ENCODE measurements at places on chromosomes 11 and 22.
A peak's percentile ranks its signal among the peaks of the same experiment; 100 is the strongest.

GRCh38 chr11:117279711-117280376 lies 11.3 kb upstream of the BACE1-AS start:
- no peak for DNase-seq

DNA sequence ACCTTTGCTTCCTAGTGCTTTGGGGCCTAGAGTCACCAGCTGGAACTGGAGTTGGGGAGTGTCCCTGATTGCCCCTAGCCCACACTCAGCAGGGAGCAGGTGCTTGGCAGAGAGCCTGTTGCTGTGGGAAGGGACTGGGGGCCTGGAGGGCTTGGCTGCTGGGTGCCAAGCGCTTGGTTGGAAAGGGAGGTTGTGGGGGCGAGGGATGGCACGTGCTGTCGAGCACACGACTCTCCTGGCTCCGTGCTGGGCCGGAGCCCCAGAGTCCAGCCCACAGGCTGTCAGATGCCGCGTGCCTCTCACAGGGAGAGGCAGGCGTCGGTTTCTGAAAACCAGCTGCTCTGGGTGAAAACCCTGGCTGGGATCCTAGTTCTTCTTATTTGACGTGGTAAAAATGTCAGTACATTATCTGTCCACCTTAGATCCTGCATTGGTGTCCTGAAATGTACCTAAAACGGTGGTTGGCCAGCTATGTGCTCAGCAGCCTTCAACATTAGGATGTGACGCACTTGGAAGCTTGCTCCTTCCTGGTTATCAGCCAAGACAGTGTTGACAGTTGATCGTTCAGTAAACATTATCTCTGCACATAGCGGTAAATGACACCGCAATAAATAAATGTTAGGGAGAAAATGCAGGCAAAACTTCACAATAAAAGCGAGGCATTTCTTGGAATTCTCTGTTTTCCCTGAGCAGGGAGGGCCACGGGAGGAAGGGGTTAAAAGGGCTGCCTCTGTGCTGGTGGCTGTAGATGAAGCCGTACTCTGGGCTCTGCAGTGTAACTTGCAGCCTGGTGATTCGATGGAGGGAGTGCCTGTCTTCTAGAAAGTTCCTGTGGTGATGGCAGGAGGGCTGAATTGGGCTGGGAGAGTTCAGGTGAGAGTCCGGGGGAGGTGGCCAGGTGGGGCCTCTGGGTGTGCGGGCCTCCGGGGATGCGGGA lies 29.2 kb downstream of the GRAMD4 start:
- no peak for DNase-seq

- no peak for DNase-seq
Measured at GRCh38 chr11:119828006-119828405, 99.0 kb upstream of the NECTIN1 start.

DNA sequence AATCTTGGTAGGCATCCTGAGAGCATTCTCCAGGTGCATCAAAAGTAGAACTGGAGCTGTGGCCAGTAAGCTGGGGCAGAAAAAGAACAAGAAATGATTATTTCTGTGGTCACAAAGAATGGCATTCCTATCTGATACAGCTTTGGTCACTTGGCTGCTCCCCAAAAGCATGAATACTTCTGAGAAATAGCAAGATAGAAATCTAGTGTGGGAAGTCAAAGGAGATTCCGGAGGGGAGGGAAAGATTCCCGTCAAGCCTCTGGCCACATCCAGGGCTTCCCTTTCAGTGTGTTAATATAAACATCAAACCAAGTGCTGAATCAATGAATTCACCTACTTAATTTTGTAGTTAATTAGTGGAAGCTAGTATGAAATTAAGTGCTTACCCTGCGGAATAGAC lies 1185.4 kb downstream of the LRRC4C start:
- DNase-seq: no peak

GRCh38 chr11:126186708-126187529 lies 24.5 kb downstream of the RPUSD4 start:
- DNase-seq: no peak

DNA sequence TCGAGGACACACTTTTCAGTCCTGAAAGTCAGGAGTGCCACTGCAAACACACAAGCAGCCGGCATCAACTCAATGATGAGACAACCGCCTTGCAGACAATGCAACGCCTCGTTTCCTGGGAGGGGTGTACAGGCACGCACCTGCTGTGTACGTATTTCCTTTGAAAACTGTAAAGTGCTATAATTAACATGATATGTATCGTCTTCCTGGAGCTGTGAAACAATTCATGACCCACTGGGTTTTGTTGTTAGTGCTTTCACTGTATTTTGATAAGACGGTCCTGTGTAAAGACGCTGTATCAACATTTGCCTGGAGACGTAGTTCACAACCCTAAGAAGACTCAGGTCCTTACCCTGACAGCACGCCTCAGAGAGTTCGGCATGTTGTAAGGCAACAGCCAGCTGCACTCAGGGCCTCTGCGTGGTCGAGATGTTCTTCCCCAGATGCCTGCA lies 105.7 kb upstream of the ANO1 start:
- DNase-seq: peak; percentile 39

DNA sequence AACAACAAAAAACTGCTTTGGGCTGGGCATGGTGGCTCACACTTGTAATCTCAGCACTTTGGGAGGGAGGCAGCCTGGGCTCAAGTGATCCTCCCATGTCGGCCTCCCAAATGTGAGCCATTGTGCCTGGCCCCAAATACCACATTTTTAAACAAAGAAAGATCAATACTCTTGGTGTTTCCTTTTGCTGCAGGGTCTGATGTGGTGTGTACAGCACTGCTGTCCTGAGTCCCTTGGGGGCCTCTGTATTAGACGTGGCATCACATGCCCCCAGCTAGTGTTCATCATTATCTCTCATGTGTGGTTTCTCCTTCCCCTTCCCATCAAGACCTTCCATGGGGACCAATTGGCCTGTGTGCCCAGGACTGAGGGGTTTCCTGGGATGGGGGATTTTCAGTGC lies 20.5 kb upstream of the XBP1 start:
- DNase-seq: no peak

DNA sequence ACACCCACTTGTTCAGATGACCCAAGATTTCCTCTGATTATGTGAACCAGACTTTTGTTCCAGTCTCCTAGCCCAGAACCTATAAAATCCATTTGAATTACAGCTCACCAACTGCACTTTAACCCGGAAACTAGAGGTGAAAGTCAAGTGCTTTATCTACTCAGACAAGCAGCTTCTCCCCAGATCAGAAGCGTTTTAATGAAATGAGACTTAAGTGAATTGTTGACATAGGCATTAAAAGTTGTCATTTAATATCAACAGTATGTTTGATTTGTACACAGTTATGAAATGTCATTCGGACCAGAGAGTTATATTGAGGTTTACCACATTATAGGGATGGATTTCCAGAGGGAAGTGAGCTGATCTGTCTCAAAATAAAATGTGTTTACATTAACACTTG lies 52.0 kb downstream of the CADM1 start:
- no peak for DNase-seq

DNA sequence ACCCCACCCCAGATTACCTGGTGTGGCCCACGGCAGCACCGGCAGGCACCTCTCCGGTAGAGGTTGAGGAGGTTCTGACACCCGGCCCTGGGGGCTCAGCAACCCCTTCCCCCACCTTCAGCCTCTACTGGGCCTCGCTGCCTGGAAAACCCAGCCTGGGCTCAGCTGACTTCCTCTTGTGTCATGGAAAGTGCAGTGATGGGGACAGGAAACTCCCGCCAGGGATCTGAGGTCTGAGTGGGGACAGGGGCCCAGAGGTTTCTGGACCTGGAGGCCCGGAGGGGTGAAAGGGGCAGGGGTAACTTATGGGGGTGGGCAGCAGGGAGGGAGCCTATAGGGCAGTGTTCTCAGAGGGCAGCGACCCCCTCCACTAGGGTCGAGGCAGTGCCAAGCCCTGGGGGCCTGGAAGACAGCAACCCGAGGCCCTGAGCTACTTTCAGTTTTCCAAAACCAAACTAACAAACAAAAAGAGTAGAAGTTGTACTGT lies 10.0 kb upstream of the CD5 start:
- DNase-seq: peak; percentile 68

Data from CD4-positive, alpha-beta T cell treated with Interleukin-4 for 1 hour (primary cell).